ENCODE measurements at places on chromosomes 4 and X.

DNA sequence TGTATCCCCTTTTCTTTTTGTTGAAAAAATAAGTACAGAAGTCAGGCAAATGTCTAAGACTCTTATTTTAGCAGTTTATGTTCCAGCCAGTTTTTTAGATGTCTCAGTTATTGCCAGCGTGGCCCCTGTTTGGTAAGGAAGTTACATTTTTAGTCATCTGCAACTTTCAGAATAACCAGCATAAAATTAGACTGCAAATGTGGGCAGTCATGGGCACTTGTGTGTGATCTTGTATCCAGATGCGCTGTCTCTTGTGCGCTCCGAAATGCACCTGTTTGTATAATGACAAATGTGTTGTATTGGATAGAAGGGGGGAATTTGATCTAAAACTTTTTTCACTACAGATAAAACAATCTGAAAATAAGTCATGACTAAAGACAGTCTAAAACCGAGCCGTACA, 44.3 kb upstream of the CLCN4 start:
- DNase-seq, result no peak

- DNase-seq, result no peak
Measured at GRCh38 chr4:21097026-21097425, 396.8 kb downstream of the PACRGL start.

DNA sequence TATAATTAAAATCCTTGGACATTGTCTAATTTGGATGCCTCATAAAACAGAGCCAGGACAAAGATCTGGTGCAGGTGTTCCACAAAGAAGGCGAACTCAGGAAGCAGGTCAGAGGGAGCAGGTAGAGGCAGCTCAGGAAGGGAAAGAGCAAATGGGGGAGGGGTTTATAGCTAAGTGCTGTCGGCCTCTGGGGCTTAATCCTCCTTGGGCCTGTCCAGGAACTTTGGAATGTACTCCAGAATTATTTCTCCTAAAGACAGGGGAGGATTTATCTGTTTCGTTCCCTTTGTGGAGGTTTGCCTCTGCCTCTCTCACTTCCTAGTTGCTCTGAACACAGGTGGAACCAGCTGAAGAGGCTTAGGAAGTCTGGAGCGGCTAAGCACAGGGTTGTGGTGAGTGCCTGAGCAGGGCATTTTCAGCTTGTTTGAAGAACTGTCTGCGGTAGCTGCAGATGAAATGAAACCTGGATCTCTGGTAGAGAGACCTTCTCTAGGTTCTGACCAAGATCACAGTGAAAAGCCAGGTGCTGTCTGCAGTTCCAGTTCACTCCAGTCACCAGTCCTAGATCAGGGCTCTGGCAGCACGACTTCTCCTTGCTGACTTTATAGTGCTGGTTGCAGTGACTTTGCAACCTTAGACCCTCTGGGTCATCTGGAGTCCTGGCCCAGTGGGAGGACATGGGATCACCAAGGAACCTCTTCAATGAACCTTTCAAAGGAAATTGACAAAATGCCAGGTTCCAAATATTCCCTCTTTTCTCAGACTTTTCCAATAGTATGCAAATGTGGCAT, 519.2 kb downstream of the PCDH10 start:
- no peak for DNase-seq

DNA sequence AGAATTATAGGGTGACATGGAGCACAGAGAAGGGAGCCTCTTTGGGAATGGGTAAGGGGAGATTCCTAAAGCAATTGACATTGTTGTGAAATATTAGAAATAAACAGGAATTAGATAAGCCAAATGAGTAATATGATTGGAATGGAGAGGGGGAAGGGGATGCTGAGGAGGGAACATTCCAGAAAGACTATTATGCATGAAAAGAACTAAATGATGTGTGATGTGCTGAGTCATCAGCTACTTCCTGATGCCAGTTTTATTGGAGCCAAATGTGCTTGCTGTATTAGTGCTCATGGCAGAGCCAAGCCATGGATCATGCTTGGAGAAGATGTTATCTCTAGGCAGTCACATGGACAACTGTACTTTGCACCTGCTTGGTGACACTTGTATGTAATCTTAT, 189.0 kb upstream of the HCCS start:
- DNase-seq, result no peak

DNA sequence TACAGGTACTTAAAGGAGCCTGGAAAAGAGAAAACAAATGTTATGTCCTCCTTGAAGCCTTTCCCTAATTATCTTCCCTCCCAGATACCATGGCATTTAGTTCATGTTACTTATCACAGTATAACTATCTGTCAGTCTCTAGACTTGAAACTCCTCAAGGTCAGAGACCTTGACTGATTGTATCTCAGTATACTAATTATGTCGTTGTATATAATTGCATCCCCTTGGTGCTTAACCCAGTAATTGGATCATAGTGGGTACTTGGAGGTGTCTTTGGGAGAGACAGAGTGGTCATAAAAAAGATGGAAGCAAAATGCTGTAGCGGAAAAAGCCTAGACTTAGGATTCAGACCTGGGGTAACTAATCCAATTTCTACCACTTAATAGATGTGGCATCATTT, 8.1 kb downstream of the IGBP1 start:
- no peak for DNase-seq

- DNase-seq, result no peak
Measured at GRCh38 chr4:21688596-21689265, 259.8 kb downstream of the KCNIP4 start.

GRCh38 chrX:40867352-40867751, 132.0 kb upstream of the MED14 start:
- DNase-seq, result no peak

DNA sequence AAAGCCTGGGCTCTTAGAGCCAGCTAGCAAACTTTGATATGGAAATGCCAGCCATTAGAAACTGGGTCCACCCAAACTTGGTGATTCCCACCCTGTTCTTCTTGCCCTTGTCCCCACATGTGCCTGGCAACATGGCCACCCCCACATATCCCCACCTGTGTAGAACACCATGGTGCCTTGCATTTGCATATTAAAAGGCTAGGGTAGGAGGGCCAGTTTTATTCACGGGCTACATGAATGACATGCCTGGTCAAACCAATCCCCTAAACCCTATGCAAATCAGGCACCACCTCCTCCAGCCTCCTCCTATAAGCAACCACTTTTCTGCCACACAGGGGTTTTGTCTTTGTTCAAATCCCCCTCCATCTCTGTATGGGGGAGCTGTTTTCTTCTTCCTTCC, 104.9 kb downstream of the CLNK start:
- DNase-seq, result no peak

GRCh38 chr4:7687006-7687405, 252.3 kb upstream of the PSAPL1 start:
- DNase-seq, result no peak

- no peak for DNase-seq
Measured at GRCh38 chrX:155767876-155768769, 113.0 kb upstream of the VAMP7 start.

- no peak for DNase-seq
Measured at GRCh38 chr4:115780835-115781234, 667.4 kb upstream of the NDST4 start.

DNA sequence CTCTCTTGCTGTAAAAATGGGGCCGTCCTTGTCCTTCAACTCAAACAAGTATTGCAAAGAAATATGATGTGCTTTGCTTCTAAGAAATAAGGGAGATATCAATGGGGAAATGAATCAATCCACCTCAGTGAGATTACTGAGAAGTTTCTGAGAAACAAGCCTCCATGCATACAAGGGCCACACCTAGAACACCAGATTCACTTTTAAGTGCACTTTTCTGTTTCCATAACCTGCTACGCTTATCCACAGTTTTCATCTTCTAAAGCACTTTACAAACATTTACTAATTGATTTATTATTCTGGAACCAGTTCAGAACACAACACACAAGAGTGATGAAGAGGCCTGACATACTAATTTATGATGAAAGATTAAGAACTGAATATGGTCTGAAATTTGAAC, 54.0 kb upstream of the BOD1L1 start:
- DNase-seq, result no peak

DNA sequence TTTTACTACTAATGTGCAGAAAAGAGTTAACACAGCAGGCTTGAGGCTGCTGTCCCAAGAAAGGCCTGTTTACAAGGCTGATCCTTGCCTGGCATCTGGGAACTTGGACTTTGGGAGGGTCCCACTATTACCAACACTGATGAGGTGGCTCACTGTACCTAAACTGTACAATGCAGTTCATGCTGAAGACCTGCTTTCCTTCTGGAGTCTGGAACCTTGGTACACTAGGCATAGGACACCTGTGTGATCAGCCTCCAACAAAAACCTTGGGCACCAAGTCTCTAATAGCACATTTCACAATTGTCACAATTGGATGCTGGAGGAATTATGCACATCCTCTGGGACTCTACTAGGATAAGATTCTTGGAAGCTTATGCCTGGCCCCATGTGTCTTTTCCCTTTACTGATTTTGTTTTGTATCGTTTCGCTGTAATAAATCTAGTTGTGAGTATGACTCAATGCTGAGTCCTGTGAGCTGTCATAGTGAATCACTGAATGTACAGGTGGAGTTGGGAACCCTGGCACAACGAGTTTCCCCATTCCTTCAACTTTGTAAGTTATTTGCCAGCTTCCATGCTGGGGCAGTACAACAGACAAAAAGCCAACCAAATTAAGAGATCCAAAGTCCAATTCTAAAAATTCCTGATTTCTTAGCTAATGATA, 45.9 kb downstream of the TEC start:
- DNase-seq, result no peak

GRCh38 chr4:168167714-168168284, 75.5 kb downstream of the ANXA10 start:
- DNase-seq, result no peak

- DNase-seq, result no peak
Measured at GRCh38 chr4:53376900-53377299, 541 bp upstream of the FIP1L1 start.

GRCh38 chrX:98029861-98030260, 1146.2 kb downstream of the RPA4 start:
- no peak for DNase-seq

DNA sequence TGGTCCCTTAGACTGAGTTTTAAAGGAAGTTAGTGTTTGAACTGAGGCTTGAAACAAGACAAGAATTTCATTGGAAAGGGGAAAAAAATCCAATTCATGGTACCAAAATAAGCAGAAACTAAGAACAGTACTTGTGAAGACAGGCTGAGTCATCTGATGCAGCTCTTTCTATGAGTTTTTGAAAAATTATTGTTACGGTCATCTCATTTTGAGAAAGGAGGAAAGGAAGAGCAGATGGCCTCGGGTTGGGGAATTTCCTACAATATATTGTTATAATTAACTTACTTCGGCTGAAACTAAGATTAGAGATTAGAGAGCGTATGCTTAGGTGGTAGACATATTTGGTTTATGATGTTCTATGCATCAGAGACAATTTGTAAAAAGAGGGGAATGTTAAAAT, 2164.8 kb upstream of the AGA start:
- DNase-seq, result no peak

DNA sequence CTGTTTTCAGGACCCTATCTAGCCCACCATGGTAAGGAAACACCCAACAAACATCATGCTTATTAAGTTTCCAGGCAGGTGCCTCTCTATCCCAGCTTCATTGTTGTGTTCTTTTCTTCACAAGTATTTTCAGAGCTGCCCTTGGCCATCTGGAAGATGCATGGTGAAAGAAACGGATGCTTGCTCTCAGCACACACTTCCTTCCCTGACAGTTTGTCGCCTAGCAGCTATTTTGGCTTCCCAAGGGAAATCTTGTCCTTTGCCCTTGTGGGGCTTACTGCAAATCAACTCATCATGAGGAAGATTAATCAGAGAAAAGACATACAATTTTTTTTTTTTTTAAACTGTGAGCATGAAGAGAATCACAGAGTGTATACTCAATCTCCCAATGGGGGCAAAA, 128.8 kb downstream of the ASMT start:
- no peak for DNase-seq

DNA sequence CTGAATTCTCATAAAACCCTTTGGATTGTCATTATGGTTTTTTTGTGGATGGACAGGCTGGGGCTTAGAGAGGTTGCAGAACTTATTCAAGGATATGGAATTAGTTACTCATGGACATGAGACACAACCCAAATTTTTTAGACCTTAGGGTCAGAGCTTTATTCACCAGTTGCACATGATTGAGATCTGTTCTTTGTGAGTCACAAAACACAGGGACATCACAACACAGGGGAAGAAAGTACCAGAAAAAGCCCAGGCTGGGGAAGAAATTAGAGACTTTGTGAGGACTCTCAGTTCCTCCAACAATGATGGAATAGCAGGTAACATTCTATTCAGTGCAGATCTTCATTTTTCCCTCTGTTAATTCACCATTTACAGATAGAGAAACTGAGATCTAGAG, 602.4 kb upstream of the CPEB2 start:
- no peak for DNase-seq

DNA sequence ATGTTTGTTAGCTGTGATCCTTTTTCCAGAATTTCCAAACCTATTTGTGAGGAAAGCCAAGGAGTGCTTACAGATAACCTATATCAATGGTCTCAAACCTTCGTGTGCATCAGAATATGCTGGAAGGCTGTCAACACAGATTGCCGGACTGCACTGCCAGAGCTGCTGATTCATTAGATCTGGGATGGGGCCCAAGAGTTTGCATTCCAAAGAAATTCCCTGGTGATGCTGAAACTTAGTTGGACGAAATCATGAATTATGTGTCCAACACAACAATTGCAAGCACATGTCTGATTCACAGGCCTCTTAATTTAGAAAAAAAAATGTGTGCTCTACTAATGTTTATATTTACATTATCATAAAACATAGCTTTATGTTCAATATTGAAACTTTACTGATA, 544.0 kb upstream of the AMOT start:
- DNase-seq, result peak; percentile 3

DNA sequence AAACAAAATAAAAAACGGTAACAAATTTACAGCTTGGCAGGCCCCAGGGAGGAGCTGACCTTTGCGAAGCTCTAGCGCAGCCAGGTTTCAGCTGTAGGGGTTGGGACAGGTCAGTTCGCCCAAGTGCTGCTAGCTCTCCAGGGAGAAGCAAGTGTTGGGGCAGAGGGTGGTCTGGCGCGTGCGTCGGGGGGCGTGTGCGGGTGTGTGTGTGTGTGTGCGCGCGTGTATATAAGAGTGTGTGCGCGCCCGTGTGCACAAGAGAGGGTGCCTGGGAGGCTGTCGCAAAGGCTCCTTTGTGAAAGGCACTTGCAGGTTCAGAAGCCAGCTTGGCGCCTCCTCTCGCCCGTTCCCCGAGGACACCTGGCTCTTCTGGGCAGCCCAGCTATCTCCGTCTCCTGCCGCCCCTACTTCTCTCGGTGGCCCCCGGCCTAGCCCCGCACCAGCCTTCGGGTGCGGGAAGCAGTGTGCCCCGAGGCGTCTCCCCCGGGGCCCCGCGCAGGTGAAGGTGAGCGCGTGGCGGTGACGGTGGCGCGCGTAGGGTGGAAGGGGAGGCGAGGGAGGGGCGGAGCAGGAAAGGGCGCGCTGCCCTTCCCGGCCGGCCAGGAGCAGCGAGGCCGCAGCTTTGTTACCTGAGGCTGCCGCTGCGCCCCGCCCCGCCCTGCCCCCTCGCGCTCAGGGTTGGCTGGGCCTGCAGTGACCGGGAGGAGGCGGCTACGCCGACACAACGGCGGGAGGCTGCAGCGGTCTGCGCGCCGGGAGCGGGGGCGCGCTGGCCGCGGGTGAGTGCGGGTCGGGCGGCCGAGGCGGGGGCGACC, at the start of gene FHDC1:
FHDC1 (plus strand) TSS at position 693 of the 815 bp plus-strand sequence. CDS start 6,735 bp downstream, outside the sequence.
- DNase-seq, result no peak

GRCh38 chrX:42087960-42088359, 164.6 kb upstream of the CASK start:
- no peak for DNase-seq

Measured in thoracic aorta (tissue), 2 donors.